ENCODE measurements at places on chromosomes 5 and 9.

GRCh38 chr9:70085241-70085640 is 41.6 kb downstream of the MAMDC2 start:
- no peak for DNase-seq

DNA sequence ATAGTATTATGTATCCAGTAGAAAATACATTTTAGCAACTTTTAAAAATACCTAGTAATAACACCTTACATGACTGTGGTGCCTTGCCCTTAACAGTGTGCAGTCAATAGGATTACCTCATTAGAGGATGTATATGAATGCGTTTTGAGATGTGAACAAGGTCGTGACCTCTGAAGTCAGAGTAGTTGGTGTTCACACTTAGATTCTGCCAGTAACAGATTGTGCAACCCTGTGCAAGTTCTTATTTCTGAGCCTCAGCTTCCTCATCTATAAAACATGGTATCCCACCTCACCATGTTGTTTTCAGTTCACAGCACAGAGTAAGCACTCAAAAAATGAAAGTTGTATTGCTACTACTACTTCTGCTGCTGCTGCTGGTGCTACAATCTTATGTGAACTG is 347.3 kb downstream of the KDM4C start:
- DNase-seq = no peak

DNA sequence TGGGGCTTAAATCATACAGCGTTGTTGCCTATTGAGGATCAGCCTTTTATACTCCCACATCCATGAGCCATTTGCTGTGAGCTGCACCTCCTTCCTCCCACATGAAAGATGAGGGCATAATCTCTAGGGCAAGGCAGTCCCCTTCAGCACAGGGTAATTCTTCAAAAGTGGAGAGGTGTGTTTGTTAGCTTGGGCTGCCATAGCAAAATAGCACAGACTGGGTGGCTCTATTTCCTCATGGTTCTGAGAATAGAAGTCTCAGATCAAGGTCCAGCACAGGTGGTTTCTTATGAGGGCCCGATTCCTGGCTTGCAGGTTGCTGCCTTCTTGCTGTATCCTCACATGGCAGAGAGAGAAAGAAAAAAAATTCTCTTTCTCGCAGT is 121.8 kb upstream of the SLC12A2 start:
- no peak for DNase-seq

DNA sequence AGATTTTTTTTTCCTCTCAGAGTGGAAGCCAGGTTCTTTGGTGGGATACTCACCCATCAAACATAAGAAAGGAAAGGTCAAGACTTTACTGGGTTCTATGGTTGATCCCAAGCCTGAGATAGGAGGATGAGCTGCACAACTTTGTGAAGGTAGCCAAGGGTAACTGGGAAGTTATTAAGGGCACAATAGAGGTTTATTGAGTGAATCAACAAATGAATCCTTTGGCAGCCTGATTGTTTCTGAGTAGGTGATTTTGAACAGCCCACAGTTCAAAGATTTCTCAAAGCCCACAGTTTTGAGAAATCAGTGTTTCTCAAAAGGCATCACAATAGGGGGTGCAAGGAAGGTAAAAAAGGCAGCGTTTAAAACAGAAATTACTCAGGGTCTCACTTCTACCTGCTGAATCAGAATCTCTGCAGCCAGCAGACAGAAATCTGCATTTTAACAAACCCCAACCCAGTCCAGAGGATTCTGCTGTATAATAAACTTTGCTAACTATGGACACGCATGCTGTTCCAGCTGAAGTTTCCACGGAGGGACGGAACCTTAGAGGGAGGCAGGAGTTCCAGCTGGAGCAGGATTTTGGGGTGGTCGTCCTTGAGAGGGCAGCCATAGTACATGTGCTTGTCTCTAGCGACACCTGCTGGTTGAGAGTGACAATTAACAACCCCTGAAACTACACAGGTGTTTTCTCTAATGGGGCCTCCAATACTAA is 32.7 kb upstream of the FSD1L start:
- peak; percentile 64 for DNase-seq

GRCh38 chr9:98176391-98177259 is 15.8 kb downstream of the CORO2A start:
- DNase-seq = no peak

GRCh38 chr5:134565791-134566740 is 40.6 kb downstream of the JADE2 start:
- no peak for DNase-seq

- no peak for DNase-seq
Measured at GRCh38 chr5:139842321-139842720, 46.7 kb downstream of the PSD2 start.

GRCh38 chr5:141824717-141825116 is 53.5 kb downstream of the PCDH1 start:
- DNase-seq = no peak

DNA sequence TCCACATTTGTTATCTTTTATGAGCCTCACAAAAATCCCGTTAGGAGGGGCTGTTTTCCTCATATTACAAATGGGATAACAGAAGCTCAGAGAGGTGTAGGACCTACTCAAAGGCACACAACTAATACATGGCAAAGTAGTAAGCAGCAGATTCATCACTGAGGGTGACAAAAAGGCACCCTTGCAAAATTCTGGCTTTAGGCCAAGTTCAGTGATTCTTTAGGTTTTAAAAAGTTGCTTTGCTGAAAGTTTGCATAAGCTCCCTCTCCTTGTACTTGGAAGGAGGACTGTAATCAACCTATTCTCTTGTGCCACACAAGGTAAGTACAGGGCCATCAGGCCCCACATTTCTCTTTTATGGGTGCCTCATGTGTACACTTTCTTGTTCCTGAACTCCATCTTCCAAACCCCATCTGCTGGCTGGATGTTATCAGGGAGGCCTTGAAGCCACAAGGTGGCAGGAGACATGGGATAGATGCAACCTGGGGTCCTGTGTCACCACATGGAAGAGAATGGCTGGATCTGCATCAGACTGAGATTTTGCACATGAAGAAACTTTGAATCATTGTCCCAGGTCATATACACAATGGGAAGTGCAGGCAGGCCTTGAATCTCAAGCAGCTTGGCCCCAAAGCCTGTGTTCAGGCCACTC is 311.6 kb downstream of the MSX2 start:
- no peak for DNase-seq

DNA sequence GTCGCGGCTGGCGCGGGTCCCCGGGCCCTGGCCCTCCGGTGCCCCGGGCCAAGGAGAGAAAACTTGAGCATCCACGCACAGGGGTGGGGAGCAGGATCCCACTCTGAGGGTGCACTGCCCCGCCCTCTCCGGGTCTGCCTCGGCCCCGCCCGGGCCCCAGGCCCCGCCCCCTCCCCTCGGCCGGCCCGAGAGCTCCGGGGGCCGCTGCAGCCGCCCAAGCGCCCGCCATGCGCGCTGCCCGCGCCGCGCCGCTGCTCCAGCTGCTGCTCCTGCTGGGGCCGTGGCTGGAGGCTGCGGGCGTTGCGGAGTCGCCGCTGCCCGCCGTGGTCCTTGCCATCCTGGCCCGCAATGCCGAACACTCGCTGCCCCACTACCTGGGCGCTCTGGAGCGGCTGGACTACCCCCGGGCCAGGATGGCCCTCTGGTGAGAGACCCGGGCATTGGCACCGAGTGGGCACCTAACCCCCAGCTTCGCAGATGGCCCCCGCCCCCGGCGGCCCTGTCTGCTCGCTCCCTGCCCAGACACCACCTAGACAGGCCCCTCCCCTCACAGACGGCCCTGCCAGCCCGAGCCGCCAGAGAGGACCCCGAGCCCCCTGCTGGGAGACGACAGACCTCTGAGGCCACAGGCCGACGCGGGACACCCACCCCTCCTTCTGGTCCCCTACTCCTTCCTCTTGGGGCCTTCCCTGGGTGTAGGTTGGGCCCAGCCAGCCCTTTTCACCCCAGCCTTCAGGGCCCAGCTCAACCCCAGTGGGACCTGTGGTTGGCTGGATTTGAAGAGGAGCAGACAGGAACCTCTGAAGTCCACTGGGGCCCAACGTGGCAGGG is at the start of gene CERCAM:
TSS of gene CERCAM (plus strand) at position 207 of the 831 bp plus-strand sequence. CDS start at position 228, 21 bp downstream.
- DNase-seq = no peak

GRCh38 chr9:35814106-35814840 is 569 bp downstream of the HINT2 start:
- DNase-seq = no peak

DNA sequence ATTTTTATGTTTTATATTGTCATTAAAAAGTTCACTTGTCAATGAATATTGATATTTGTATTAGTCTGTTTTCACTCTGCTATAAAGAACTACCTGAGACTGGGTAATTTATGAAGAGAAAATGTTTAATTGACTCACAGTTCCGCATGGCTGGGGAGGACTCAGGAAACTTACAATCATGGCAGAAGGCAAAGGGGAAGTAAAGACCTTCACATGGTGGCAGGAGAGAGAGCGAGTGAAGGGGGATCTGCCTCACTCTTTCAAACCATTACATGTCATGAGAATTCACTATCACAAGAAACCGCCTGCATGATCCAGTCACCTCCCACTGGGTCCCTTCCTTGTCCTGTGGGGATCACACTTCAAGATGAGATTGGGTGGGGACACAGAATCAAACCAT is 27.4 kb downstream of the SRD5A1 start:
- DNase-seq = no peak

DNA sequence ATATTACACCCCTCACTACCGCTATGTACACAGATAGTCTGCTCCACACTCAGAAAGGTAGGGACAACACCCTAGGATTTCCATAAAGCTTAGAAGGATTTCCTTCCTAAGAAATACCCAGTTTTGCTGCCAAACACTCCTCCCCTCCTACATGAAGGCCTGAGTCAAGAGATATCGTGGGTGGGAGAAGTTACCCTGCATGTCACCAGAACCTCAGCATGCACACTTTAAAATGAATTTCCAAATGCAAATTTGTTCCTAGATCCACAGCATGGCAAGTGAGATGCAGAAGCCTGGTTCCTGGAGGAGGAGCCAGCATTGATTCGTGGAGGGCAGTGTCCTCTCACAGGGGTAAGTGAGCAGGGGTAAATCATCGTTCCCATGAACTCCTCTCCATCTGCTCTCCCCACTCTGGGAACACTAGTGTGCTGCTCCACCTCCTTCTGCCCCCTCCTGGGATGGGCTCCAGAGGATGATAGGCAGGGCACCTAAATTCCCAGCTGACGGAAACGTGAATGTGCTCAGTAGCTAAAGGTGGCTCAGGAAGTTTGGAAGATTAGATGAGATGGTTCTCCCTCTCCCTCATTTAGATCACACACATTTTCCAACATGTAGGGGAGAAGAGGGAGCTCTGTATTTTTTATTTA is 76.7 kb downstream of the PDE4D start:
- DNase-seq = no peak

DNA sequence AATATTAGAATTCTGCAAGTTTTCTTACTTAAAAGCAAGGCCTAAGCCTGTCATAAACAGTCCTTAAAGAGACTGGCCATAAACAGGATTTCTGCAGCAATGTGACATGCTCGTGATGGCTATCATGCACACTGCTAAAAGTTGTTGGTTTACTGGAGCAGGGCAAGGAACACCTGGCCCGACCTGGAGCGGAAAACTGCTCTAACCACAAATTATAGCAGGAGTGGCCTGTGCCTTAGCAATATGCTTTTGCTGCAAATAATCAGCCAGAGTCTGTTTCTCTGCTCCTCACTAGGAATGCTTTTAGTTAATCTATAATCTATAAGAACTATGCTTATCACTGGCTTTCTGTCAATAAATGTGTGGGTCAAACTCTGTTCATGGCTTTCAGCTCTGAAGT is 322.9 kb upstream of the RPS23 start:
- DNase-seq = no peak

DNA sequence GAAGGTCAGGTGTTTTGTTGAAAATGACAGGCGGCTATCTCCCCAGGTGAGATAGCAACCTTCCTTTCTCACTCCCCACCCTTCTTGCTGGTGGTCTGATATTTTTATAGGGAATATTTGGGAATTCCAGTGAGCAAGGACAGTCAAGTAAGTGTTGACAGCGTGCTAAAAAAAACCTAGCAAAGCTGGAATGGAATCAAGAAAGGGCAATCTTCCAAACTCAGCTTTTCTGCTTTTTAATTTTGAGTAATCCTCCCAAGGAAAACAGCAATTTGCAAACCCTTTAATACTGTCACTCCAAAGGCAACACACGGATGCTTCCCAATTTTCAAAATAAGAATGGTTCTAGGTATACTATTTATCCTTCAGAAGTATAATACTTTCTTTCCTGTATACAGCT is 143.7 kb upstream of the PCA3 start:
- no peak for DNase-seq

DNA sequence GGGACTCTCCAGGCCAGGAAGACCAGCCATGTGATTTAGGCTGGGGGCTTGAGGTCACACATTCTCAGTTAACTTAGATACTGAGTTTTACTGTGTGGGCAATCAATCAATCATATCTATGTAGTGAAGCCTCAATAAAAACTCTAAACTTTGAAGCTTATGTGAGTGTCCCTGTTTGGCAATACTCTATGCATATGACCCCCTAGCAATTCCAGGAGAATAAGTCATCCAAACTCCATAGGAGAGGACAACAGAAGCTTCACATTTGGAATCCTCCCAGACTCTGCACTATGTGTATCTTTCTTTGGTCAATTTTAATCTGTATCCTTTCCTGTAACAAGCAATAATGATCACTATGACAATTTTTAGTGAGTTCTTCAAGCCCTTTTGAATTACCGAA is 216.8 kb upstream of the RGMB start:
- DNase-seq = no peak

GRCh38 chr5:44691802-44692201 is 116.9 kb upstream of the MRPS30 start:
- DNase-seq = no peak

DNA sequence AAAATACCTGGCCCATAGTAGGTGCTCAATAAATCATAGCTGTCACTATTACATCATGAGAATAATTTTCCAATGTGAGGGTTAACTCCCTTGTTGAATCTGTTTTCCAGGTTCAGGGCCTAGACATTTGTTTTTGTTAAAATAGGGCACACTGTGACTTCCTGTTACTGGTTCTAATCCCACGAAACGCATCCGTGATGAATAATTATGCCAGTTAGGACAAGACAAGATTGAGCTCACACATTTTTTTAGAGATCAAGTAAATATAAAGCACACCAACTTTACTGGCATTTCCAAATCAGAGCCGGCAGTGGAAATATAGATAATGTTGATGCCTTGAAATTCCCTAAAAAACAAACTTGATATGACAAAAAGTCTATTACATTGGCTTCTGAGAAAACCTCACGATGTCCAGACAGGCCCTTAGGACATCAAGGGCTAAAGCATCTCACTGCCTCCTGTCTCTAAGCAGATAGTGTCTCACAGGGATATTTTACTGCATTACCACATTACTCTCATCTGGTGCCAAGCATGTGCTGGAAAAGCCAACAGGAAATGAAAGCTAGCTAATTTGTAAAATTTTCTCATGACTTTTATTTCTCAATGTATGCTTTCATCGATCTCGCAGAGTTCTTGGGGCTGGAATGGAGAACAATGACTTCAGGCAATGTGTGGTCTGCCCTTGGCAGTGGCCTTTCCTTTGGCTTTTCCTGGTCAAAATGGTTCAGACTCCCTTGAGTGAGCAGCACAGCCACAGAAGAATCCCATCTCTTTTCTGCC is 414.3 kb upstream of the PAPPA start:
- no peak for DNase-seq

GRCh38 chr5:71719063-71719964 is at the start of gene CARTPT:
Gene CARTPT (plus strand): TSS chr5:71719275. CDS start chr5:71719294, 19 bp downstream.
- no peak for DNase-seq

All from NCI-H1436 (cell line).